CD4-positive, alpha-beta T cell treated with Interleukin-12 subunit alpha and Interleukin-12 subunit beta, for 1 hour (primary cell): ENCODE measurements at places on chromosomes 13 and 19.

GRCh38 chr13:47396915-47397314 is 500.1 kb upstream of the HTR2A start:
- DNase-seq: no peak

DNA sequence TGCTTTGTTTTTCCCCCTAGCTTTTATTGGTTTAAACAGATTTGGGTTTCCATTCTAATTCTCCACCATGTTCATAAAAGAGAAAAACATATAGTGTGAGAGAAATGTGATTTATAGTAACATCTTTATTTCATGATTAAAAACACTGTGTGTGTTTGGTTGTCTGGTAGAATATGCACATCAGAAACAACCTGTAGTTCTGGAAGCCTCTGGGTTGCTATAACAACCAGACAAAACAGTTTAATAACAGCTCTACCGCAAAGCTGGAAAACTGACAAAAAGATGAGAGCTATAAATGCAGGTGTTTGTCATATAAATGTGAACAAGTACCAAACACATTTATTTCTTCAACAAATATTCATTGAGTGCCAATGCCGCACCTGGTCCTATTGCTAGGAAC is 9.8 kb downstream of the KBTBD6 start:
- peak; percentile 48 for DNase-seq

DNA sequence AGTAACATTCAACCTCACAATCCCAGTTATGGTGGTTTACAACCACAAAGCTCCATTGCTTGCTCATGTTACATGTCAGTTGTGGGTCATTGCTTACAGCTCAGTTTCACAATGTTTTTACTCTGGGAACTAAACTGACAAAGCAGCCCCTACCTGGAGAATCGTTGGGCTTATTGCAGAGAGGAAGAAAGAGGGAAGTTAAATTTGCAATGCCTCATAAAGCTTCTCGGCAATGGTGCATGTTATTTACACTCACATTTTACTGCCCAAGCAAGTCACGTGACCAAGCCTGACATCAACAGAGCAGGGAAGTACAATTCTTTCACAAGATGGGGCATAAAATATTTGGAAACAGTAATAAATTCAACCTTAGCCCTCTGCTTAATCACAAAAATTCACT is 441.6 kb downstream of the TDRD3 start:
- no peak for DNase-seq

GRCh38 chr19:49956115-49956495 is 4.9 kb downstream of the SIGLEC11 start:
- no peak for DNase-seq

DNA sequence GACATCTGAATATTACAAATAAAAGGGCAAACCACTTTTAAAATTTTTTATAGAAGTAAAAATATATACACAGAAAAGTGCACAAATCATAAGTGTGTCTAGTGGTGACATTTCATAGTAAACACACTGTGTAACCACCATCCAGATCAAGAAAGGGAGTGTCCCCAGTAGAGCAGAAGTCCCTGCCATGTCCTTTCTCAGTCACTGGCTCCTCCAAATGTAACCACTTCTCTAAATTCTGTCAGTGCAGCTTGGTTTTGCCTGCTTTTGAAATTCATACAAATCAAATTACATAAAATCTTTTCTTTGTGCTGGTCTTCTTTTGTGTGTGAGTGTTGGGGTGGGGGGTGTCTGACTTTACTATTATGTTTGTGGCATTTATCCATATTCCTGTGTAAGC is 116.5 kb downstream of the RBM26 start:
- DNase-seq: no peak
